ENCODE measurements at places on chromosomes 4 and X.

GRCh38 chrX:147832707-147833348 is 78.9 kb upstream of the FMR1 start:
- DNase-seq: no peak

- peak; percentile 20 for DNase-seq
Measured at GRCh38 chr4:90293320-90293719, 166.1 kb downstream of the CCSER1 start.

DNA sequence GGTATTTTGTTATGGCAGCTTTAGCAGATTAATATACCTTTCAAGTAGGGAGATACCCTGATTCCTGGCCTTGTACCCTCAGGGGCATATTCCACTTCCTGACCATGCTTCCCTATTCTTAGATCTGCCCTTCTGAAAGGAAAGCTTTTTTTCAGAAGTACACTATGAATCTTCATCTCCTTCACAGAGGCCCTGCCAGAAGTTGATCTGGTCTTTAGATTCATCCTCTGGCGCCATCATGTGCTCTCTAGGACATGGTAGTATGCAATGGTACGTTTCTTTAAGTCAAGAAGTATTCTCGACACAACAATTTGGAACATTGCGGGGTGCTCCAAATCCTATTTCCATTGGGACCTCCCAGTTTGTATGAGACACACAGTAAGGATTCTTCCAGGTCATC is 39.6 kb upstream of the DIPK2B start:
- no peak for DNase-seq

DNA sequence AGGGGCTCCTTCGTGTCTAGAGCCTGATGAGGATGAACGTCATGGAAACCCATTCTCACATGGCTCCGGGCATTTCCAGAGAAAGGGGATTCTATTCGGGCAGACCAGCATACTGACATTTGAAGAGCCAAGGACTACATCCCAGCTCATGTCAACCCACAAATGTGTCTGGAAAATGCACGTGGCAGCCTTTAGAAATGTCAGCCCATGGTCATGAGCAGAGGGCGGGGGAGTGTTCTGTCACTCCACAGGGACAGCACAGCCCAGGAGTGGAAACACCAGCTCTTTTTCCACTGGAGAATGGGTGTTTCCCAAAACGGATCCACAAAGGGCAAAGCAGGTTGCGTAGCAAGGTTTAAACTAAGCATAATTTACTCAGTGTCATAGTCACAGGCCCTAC is 207.0 kb downstream of the BCOR start:
- DNase-seq: no peak

DNA sequence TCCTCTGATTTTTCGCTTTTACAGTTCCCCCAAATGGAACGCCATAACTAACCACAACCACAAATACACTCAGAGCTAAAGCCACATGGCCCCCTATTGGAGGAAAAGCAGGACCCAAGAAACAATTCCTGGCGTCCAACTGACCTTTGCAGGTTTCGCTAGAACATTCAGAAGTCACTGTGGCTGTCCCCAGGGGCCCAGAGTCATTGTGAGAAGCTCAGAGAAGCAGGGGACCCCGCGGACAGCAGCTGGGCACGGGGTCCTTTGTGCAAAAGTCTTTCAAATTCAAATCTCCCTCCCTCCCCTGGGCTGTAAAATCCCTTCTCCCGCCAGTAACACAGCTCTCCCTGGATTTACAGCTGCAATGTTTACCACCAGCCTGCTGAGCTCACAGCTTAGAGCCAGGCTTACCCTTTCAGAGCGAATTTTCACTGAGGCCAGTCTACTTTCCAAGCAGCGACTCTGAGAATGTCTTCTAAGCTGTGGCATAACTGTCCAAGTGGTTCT is 214.8 kb downstream of the CRLF2 start:
- DNase-seq: no peak

- no peak for DNase-seq
Measured at GRCh38 chr4:141220271-141220670, 424 bp upstream of the ZNF330 start.
